ENCODE measurements at places on chromosomes 16 and 17.

GRCh38 chr16:50781518-50781917 is 39.6 kb downstream of the CYLD start:
- DNase-seq, result no peak

GRCh38 chr17:35716173-35716572 is 15.3 kb upstream of the RASL10B start:
- no peak for DNase-seq

DNA sequence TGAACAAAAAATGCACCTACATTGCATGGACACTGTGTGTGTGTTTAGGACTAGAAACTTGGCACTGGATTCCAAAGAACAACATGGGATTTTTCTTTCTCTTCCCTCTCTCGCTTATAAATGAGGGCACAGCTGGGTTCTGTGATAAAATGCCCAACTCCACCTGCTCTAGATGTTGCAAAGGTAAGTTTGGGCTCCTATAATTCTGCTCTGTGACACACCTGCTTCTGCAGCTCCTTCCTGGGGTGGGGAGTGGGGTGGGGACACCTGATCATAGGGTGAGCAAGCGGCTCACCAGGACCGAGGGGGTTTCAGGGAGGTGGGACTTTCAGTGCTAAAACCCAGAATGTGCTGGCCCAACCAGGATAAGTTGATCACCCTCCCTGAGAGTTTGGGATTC is 104.3 kb downstream of the AXIN2 start:
- no peak for DNase-seq

GRCh38 chr17:40350689-40351358 is 13.7 kb downstream of the GJD3 start:
- no peak for DNase-seq

GRCh38 chr17:46949291-46950174 is 26.6 kb downstream of the GOSR2 start:
- DNase-seq, result no peak

DNA sequence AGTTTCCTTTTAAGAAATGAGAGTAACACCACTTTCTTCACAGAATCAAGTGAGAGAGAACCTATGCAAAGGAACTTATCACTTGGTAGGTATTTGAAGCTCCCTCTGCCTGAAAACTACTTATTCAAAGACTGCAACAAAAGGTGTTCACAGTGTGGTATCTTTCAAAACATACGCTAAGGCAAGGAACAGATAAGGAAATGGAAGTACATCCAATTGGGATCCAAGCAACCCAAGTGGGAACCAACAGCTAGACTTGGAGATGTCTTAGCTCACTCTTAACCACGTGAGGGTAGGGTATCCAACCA is 431 bp upstream of the PPM1E start:
- DNase-seq, result no peak

DNA sequence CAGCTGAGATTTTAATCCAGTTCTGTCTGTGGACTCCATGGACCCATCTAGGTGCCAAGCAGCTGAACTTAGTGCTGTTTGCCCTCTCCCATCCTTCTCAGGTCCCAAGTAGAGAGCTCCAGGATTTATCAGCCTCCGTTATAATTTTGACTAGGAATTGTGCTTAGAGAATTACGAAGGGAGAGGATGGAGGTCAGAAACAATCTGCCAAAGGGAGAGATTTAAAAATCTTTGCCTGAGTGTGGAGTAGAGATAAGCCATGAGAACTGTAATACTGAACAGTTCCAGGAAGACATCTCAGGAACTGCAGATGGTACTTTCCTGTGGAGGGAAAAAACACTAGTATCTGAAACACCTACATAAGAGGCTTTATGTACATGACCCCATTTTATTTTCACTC is 27.0 kb downstream of the CEP95 start:
- DNase-seq, result no peak

DNA sequence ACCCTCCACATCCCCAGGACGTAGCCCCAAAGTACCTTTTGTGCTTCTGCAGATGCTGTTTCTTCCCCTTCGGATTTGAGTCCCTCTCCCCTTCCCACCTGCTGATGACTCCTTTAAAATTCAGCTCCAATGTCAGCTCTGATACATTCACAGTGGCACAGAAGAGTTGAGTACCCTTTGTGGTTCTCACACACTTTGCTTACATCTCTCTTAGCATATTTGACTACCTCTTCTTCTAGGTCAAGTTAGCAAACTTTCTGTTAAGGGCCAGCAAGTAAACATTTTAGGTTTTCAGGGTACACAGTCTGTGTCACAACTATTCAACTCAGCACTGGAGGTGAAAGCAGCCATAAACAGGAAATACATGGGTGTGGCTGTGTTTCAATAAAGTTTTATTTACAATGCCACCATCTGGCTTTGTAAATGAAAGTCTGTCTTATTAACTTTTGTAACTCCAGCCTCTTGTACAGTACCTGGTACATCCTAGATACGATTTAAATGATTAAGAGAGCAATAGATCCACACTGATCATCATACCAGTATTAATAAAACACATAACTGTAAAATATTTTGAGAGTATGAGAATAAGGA is 161.7 kb downstream of the SOX9 start:
- no peak for DNase-seq
